ENCODE measurements at places on chromosomes 1 and 21.
A peak's percentile ranks its signal among the peaks of the same experiment; 100 is the strongest.

GRCh38 chr1:110581682-110582145, 24.4 kb downstream of the KCNA2 start:
- DNase-seq: no peak

GRCh38 chr1:93595743-93596142, 85.9 kb downstream of the BCAR3 start:
- no peak for DNase-seq

- DNase-seq: peak; percentile 25
Measured at GRCh38 chr1:117093091-117093534, 28.4 kb downstream of the TRIM45 start.

DNA sequence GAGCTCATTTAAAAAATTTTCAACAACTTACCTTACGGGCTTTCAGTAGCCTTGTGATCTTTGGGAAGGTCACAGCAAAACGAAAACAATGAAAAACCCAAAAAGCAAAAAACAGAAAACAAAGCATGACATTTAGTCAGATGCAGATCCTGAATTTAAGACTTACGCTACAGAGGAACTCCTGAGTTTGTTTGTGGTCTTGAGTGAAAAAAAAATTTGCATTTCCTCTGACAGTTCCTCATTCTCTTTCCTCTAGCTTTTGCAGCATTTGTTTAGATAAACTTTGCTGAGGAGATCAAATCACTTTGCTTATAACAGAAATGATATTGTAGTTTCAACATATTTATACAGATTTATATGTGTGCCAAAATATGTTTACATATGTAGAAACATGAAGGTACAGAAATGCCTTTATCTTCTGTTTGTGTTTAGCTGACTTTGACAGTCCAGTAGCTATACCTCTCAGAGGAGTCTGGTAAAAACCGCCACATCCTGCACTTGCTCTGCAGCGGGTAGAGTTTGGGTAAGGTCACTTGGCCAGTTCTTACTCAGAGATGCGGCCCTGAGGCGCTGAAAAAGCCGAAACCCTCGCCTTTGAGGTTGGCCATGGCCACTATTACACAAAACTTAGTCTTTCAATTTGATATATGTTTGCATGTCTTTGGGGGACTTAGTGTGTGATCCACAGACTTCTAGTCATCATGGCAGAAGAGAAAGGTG, 142.5 kb downstream of the TNR start:
- peak; percentile 38 for DNase-seq

- DNase-seq: no peak
Measured at GRCh38 chr1:44572572-44572879, 101.8 kb downstream of the TMEM53 start.

- no peak for DNase-seq
Measured at GRCh38 chr1:58031416-58031815, 515.1 kb downstream of the OMA1 start.

DNA sequence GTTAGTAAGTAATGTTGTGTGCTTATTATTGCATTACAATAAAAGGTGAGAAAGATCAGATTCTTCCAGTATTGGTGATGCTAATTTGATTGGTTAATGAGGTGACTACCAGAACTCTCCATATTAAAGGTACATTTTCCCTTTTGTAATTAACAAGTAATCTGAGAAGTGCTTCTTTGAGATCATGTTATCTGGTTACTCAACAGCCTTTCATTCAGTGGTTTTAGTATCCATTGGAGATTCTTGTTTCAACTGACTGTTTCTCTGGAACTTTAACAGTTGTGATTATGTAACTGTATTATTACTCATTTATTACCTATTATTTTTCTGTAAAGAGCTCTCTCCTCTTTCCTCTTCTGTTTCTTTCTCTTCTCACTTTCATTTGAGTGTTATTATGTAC, 86.7 kb downstream of the PEX14 start:
- DNase-seq: no peak

DNA sequence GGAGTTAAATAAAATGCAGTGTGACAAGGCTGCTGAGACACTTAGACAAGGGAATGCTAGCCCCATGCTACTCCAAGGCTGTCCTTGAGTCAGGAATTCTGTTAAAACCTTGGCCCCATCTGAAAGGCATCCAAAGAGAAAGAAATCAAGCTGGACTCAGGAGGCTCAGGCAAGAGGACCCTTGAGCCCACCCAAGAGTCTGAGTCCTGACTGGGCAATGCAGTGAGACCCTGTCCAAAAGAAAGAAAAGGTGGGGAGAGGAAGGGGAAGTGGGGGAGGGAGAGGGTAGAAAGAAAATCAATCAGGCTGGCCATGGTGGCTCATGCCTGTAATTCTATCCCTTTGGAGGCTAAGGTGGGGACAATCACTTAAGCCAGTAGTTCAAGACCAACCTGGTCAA, 26.7 kb downstream of the CLSTN1 start:
- no peak for DNase-seq

DNA sequence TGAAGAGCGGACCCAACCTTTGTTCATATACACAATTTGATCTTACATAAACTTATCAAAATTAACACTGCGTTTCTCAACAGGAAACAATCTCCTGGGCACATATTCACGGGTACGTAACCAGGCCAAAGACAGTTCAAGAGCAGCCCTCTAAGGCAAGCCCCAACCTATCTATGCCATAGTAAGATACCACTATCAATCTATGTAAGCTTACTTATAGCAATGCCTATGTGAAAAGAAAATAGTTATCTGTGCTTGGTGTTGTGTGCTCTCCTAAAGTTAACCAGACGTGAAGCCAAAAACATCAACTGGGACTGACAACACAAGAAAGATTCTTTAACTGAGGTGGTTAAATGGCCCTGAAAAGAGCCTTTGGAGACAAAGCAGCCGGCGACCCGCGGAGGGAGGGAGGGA, 49.4 kb upstream of the BOLA1 start:
- no peak for DNase-seq

DNA sequence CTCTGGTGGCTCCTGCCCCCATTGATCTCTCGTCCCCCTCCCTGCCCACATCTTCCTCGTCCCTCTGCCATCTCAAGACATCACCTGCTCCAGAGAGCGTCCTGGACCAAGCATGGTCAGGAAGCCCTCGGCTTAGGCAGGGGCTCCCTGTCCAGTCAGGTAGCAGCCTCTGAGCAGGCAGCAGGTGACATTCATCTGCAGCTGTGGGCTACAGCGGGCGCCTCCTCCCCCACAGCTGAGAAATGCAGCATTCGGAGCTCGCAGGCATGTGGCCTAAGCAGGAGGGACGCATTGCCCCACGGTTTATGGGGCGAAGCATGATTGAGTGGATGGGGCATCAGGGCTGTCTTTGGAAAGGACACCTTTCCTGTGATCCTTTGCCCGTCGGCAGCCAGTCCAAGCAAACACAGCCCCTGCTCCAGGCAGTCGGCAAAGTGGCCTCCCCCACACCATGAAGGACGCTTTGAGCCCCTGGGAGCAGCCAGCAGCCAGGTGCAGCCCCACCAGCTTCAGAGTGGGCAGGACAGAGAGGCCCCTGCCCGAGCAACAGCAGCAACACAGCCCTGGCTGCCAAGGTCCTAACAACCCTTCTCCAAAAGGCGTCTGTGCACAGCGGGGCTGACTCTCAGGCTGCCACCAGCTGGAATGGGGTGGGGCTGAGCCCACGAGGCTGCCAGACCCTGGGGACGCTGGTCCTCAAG, 234.1 kb upstream of the VAMP3 start:
- DNase-seq: no peak

GRCh38 chr1:25484096-25484495, 53.4 kb downstream of the MACO1 start:
- no peak for DNase-seq

DNA sequence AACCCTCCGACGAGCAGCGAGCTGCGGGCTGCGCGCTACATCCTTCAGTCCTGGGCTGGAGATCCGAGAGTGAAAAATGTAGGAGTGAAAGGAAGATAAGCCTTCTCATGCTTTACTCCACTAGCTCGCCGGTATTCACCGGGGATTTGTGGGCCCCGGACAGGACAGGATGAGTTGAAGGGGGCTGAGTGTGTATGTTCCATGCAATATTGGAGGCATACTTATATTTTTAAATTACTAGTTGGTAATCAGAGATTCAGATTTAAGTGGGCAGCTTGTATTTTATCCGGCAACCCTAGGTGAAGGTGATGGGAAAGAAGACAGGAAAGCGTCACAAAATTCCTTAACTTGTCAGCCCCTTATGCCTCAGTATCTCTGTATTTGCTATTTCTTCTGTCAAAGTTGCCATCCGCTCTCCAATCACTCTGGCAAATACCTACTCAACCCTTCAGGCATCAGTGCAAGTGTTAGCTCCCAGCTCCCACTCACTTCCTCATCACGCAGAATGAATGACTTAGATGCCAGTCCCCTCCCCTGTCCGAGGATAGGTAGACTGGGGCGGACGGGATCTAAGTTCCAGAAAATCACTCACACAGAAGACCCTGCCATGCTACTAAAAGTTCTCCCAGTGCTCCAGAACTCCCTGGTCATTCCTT, 503 bp upstream of the PIGM start:
- DNase-seq: no peak

DNA sequence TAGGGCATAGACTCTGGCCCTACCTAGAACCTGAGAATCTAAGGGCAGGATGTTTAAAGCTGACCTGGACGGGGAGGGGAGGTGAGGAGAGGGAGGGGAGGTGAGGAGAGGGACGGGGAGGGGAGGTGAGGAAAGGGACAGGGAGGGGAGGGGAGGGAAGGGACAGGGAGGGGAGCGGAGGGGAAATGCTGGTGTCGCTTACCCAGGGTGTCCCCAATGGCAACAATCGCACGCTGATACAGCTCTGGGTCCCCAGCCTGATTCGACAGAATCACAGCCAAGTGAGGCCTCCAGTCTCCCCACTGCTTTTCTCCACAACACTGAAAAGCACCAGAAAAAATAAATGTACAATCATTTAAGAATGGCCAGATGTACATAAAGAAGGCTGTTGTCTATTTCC, 22.2 kb downstream of the SEC16B start:
- no peak for DNase-seq

GRCh38 chr1:61028136-61028535, 54.2 kb upstream of the NFIA start:
- no peak for DNase-seq

DNA sequence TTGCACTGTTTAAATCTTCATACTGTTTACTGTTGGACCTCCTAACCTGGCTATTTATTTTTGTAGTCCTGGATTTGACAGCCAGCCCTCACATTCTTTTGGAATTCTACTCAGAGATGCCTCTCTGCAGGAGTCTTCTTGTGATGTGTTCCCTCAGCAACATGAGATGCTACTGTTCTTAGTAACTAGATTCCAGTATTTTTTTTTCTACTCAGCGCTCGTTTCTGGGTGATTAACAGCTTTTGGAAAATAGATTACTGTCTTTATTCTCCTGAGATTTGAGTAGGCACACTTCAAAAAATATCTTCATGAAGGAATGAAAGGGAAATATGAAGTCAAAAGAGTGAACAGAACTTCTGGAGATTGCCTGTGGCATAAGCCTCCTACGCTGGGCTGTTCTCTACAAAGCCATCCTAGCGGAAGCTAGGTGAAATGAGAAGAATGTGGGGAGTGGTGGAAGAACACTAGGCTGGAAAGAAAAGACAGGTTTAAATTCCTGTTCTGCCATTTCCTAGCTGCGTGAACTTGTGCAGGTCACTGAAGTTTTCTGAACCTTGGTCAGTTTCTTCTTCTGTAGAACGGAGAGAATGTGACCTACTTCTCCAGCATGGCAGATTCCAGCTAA, 75.9 kb downstream of the LRRC8C start:
- DNase-seq: no peak

DNA sequence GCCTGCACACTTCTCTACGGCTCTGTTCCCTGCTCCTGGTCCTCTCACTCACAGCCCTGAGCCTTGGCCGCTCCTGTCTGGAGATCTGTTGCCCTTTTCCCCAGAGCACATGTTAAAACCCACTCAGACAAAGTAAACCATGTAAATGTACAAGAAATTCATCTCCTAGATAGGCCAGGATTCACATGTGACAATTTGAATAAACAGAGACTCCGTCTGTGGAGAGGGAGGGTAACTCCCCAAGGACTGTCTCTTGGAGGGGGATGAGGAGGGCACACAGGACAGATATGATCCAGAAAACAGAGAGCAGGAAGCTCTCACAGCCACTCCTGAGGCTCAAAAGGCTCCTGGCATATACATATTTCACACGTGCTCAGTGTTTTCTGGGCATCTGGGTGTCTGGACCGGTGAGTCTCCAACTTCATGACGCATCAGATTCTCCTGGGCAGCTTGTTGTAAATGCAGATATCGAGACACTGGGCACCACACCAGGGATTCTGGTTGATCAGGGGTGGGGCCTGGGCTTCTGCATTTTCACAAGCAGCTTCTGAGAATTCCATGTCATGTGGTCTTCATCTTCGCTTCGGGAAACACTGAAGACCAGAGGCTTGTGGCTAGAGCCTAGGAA, 6.4 kb upstream of the KAZN start:
- no peak for DNase-seq

- no peak for DNase-seq
Measured at GRCh38 chr21:41703857-41704501, 62.9 kb downstream of the RIPK4 start.

DNA sequence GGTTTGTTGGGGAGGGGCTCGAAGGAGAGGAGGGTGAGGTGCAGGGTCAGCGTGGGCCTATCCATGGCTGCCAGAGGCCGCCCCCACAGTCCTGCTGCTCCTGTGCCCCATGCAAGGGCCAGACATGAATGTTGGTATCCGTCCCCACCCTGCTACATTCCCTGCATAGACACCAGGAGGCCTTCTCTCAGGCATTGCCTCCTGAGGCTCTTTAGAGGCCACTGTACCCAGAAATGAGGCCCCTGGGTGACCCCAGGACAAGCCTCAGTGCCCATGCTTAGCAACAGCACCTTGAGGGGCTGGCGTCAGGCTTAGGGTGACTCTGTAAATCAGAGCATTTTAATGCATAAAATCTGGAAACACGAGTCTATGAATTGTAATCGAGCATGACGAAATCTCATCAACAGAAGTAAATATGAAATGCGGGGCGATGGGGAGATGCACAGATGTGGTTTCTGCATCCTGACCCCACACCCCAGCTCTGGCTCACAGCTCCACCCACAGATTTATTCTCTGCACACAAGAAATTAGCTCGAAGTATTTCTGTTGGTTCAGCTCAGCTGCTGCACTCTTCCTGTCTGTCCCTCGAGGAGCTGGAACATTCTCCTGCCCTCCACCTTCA, 124.0 kb upstream of the CSF3R start:
- DNase-seq: no peak

DNA sequence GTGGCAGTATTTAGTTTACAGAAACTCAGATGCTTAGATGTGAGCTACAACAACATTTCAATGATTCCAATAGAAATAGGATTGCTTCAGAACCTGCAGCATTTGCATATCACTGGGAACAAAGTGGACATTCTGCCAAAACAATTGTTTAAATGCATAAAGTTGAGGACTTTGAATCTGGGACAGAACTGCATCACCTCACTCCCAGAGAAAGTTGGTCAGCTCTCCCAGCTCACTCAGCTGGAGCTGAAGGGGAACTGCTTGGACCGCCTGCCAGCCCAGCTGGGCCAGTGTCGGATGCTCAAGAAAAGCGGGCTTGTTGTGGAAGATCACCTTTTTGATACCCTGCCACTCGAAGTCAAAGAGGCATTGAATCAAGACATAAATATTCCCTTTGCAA, 59.7 kb upstream of the ZNF326 start:
- no peak for DNase-seq

GRCh38 chr1:87518794-87519193, 190.1 kb downstream of the LMO4 start:
- DNase-seq: no peak

GRCh38 chr1:207429963-207430362, 24.2 kb upstream of the CR2 start:
- no peak for DNase-seq
